ENCODE measurements at places on chromosomes 2 and 18. TPM values are rescaled to one million over a fixed set of nuclear protein-coding genes. Genes with fewer than 3 reads are reported as not detected.

Gene ACMSD
- total RNA-seq = 0.20 TPM

Gene C2orf66
- total RNA-seq = 0.30 TPM

Gene TMEM200C
- not detected for total RNA-seq

Gene CCDC68
- total RNA-seq = 26.6 TPM

Gene FAM237A
- total RNA-seq = not detected

Gene CTAGE1
- total RNA-seq = not detected

Gene ELMOD3
- 29.7 TPM for total RNA-seq

Gene SNED1
- total RNA-seq = 38.0 TPM

Gene DUSP28
- 5.8 TPM for total RNA-seq

Gene CLASP1
- 44.5 TPM for total RNA-seq

Gene FZD7
- 4.2 TPM for total RNA-seq

Gene TMEM17
- total RNA-seq = 1.0 TPM

Gene EHBP1
- 36.2 TPM for total RNA-seq

Gene CGREF1
- not detected for total RNA-seq

Gene SLC19A3
- total RNA-seq = 27.0 TPM

Gene MERTK
- 21.8 TPM for total RNA-seq

Gene SLC9A4
- not detected for total RNA-seq

Gene SPEG
- 4.2 TPM for total RNA-seq

Gene SEMA4F
- 13.1 TPM for total RNA-seq

Gene ATG4B
- 71.0 TPM for total RNA-seq

Gene PROC
- total RNA-seq = not detected

Gene GKN2
- 10.5 TPM for total RNA-seq

Gene HRH4
- total RNA-seq = not detected

Gene SULT6B1
- total RNA-seq = not detected

Gene XRCC5
- 146 TPM for total RNA-seq

Gene CPLX4
- total RNA-seq = not detected

Gene SCN7A
- 99.9 TPM for total RNA-seq

Gene UGT1A4
- total RNA-seq = 0.30 TPM

Gene OLA1
- total RNA-seq = 43.0 TPM

Gene GAD1
- not detected for total RNA-seq

Gene EMILIN1
- 37.7 TPM for total RNA-seq

Gene CIB4
- total RNA-seq = not detected

Gene ARHGAP25
- total RNA-seq = 19.6 TPM

Gene FBXO36
- 5.2 TPM for total RNA-seq

Gene SPRED2
- total RNA-seq = 53.0 TPM

Gene C2orf72
- 0.61 TPM for total RNA-seq

Gene HOXD12
- total RNA-seq = not detected

Gene PROKR1
- total RNA-seq = not detected

Gene NGEF
- 0.29 TPM for total RNA-seq

Gene DHRS9
- 2.1 TPM for total RNA-seq

Gene ADAM23
- 0.20 TPM for total RNA-seq

Gene ACTG2
- total RNA-seq = 27.4 TPM

Gene SPP2
- total RNA-seq = not detected

Gene NOSTRIN
- 35.1 TPM for total RNA-seq

Gene TUBA3E
- total RNA-seq = not detected

Gene RGPD5
- 38.4 TPM for total RNA-seq

Gene IL1B
- total RNA-seq = 6.2 TPM

Gene PLEK
- 12.4 TPM for total RNA-seq

Gene KCTD1
- total RNA-seq = 16.9 TPM
